ENCODE measurements at places on chromosomes 7 and 10. TPM values are rescaled to one million over a fixed set of nuclear protein-coding genes. Genes with fewer than 3 reads are reported as not detected.

LRRC18 gene
- 0.25 TPM for total RNA-seq

CPVL gene
- 1.2 TPM for total RNA-seq

- no peak for DNase-seq
Observed at GRCh38 chr10:29356931-29357330, 68.1 kb downstream of the LYZL1 start.

DNA sequence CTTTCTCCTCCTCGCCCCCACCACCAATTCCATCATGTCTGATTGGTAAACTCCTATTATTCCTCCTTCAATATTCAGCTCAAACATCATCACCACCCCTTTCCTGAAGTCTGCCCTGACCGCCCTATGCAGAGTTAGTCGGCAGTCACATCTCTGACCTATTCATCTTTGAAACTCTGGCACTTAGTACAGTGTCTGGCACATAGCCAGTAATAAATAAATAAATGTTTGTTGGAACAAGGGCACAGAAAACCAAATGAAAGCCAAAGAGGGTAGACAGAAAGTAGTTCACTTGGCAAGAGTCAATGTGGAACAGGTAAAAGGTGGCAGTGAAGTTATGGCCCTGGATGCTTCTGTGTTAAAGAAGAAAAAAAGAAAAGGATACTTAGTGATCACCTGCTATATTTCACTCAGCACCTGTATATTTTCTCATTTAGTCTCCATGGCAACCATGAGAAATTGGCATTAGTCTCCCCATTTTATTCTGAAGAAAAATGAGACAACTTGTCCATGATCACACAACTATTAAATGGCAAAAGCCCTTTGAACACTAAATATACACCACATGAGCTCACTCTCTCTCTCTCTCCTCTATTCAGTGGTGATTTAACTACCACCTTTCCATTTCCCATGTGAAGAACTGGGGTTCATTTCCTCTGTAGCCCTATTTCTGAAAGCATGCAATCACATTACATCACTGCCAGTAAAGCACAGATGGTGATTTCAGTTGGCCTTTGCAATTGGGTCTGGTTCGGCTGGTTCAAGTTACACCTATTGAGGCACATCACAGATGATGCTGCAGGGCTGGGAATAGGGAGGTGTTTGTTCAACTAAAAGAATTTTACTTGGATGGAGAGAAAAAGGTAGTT lies 25.3 kb downstream of the CHCHD3 start:
- DNase-seq: no peak

DNA sequence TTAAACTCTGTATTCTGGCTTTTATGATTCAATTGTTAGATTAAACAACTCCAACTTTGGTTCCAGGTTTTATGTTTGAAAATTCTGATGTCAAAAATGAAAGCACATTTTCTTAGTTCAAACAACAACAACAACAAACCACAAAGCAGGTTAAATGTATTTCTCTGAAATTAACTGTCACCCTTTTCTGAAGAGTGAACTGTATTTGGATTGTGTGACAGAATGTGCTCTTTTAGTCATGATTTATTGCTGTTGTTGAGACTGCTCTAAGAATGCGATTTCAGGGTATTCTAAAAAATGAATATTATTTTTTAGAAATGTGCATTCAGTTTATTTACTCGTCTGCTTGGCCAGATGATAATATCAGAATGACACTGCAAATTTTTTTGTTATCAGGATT lies 144.1 kb downstream of the GNAI1 start:
- DNase-seq: no peak

GRCh38 chr7:3065724-3066143 lies 22.1 kb upstream of the CARD11 start:
- DNase-seq: peak; percentile 81

- no peak for DNase-seq
Observed at GRCh38 chr7:110704225-110704624, 386.7 kb upstream of the LRRN3 start.

DNA sequence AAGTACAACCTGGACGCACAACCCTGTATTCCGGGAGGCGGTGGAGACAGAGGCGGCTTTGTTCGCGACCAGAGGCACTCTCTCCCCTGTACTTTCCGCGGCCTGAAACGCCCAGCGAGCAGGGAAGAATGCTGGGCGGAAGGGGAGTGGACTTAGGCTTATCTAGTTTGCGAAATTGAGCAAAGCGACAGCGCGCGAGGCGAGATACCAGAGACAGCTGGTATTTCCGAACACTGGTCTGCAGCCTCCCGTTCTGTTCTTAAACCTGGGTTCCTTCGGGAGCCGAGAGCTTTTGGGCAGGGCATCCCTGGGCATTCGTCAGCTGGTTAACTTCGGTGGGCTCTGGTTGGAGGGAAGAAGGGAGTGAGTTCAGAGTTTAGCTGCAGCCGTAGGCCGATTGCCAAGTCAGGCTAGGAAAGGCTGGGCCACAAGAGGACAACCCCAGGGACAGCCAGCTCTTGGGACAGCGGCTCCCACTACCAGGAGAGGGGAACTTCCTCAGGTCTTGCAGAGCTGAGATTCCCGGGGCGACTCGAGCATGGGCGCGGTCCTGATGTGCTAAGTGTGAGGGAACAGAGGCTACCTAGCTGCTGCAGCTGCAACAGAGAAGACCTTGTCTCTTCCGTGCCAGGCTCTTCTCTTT lies 3.9 kb downstream of the HMX3 start:
- no peak for DNase-seq
